B cell (primary cell): ENCODE measurements at places on chromosomes 2 and 18.
A peak's percentile ranks its signal among the peaks of the same experiment; 100 is the strongest.

DNA sequence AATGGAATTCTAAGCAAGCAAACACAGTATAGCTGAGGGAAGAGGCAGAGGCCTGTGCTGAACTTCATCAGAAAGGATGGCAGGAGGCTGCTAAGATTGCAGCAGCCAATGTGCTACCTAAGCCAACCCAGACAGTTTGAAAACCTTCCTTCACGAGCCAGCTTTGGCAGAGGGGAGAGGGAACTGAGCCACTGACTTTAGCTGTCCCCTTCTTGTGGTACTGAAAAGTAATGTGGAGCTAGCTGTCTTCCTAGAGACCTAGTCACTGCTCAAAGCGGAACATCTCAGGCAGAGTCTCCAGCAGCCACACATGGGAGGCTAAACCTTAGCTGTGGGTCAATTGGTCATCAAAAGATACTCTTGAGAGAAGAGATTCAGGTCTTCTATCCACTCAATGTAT, 419.0 kb downstream of the FBXO15 start:
- H3K36me3 ChIP-seq: no peaks in the 10 kb centered on the region
- H3K4me1 ChIP-seq: no peaks in the 10 kb centered on the region
- no peak overlapping the region for H3K27ac ChIP-seq
- DNase-seq: no peak
- no peaks in the 10 kb centered on the region for H3K27me3 ChIP-seq
- H3K4me3 ChIP-seq: no peak overlapping the region

DNA sequence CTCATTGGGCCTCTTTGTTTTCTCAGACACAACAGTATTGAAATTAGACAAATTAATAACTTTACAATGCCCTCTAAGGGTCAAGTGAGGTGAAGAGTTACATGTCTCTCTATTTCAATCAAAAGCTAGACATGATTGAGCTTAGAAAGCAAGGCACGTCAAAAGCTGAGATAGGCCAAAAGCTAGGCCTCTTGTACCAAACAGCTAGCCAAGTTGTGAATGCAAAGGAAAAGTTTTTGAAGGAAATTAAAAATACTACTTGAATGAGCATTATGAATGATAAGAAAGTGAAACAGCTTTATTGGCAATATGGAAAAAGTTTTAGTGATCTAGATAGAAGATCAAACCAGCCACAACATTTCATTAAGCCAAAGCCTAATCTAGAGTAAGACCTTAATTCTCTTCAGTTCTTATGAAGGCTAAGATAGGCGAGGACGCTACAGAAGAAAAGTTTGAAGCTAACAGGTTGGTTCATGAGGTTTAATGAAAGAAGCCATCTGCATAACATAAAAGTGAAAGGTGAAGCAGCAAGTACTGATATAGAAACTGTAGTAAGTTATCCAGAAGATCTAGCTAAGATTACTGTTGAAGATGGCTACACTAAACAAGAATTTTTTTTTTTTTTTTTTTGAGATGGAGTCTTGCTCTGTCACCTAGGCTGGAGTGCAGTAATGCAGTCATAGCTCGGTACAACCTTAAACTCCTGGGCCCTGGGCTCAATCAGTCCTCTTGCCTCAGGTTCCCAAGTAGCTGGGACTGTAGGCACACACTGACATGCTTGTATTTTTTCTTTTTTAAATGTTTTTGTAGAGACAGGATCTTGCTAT, 65.5 kb downstream of the FAM117B start:
- H3K36me3 ChIP-seq: no peaks in the 10 kb centered on the region
- H3K27ac ChIP-seq: peak overlapping the region; percentile 19
- peaks cover 13% of the 10 kb centered on the region for H3K4me1 ChIP-seq
- H3K4me3 ChIP-seq: no peak overlapping the region

- H3K27ac ChIP-seq: no peak overlapping the region
- no peaks in the 10 kb centered on the region for H3K4me1 ChIP-seq
- peaks cover 34% of the 10 kb centered on the region for H3K27me3 ChIP-seq
- H3K4me3 ChIP-seq: no peak overlapping the region
Measured at GRCh38 chr2:1593371-1594122, 150.8 kb downstream of the PXDN start.

- no peak for DNase-seq
- H3K4me3 ChIP-seq: no peak overlapping the region
- H3K4me1 ChIP-seq: peaks cover 54% of the 10 kb centered on the region
- H3K36me3 ChIP-seq: no peaks in the 10 kb centered on the region
Measured at GRCh38 chr18:9712130-9712577, 4.1 kb downstream of the RAB31 start.

DNA sequence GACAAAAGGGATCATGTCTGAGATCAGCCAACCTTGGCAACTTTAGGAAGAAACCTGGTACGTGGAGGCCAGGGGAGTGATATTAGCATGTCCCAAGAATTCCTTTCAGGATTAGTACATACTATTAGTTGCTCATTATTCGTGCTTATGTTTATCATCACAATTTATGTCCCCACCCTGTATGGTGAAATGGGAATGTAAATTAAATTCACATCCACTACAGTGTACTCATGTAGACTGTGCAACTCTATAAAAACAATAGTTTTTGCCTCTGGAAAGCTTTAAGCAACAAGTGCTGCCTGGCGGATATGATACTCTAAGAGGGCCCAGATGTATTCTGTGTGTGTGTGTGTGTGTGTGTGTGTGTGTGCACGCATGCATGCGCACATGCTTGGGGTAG, 110.7 kb downstream of the GALNT14 start:
- H3K4me1 ChIP-seq: no peaks in the 10 kb centered on the region
- H3K4me3 ChIP-seq: no peak overlapping the region
- no peak overlapping the region for H3K27ac ChIP-seq
- no peaks in the 10 kb centered on the region for H3K36me3 ChIP-seq
- no peak for DNase-seq

DNA sequence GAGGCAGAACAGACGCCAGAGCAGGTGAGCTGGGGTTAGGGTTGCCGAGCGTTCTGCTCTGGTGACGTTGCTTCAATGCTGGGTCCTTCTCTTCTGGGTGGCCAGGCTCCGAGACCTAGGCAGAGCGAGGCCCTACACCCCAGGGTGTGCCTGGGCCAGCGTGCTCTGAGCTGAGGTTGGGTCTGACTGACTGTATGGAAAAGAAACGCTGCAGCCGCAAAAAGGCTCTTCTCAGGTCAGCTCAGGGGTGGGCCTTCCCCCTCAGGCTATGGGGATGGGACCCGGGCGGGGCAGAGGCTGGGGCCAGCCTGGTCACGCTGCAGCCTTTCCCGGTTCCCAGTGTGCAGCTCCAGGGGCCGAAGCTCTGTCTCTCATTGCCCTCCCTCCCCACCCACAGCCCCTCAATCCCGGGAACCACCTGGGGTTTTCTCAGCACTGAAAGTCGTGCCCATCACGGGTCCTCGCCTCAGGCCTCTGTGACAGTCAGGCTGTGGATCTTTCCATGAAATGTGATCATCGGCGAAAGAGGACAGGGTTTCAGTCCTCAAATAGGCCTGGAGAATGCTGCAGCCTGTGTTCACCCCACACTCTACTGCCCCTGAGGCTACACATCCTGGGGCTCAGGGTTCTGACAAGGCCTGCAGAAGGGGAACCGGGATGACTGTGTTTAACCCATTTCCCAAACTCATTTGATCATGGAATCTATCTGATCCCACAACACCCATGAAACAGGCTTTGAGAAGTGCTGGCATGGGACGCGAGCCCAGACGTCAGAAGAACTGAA, 19.4 kb downstream of the CYP26B1 start:
- no peak overlapping the region for H3K4me3 ChIP-seq
- no peak for DNase-seq
- H3K4me1 ChIP-seq: no peaks in the 10 kb centered on the region
- no peaks in the 10 kb centered on the region for H3K36me3 ChIP-seq
- no peaks in the 10 kb centered on the region for H3K27me3 ChIP-seq
- H3K27ac ChIP-seq: no peak overlapping the region

GRCh38 chr2:109558076-109558882, 55.5 kb downstream of the SEPTIN10 start:
- H3K27me3 ChIP-seq: no peaks in the 10 kb centered on the region
- no peak overlapping the region for H3K4me3 ChIP-seq
- H3K4me1 ChIP-seq: no peaks in the 10 kb centered on the region
- H3K36me3 ChIP-seq: no peaks in the 10 kb centered on the region
- no peak for DNase-seq
- no peak overlapping the region for H3K27ac ChIP-seq

DNA sequence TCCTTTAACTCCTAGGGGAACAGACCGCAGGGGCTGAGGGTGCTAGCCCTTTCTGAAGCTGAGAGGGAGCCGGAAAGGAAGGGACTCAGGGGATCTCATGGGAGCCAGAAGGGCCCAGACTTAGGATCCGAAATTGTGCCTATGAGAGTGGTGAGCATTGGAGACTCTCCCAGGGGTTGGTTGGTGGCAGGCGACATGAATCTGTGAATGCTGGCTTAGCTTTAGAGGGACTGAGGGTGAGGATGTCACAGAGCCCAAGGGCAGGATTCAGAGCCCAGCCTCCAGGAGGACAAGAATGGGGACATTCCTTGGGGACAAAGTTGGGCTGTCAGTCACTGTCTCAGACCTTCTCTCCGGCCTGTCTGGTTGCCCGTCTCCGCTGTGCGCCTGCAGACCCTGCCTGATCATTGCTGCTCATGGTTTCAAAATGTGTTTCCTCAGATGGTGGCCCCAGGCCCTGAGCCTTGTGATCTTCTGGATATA, 17.5 kb downstream of the GNLY start:
- peaks cover 9% of the 10 kb centered on the region for H3K4me1 ChIP-seq
- H3K27me3 ChIP-seq: peaks cover 3% of the 10 kb centered on the region
- DNase-seq: no peak
- no peaks in the 10 kb centered on the region for H3K36me3 ChIP-seq
- H3K4me3 ChIP-seq: no peak overlapping the region
- no peak overlapping the region for H3K27ac ChIP-seq

DNA sequence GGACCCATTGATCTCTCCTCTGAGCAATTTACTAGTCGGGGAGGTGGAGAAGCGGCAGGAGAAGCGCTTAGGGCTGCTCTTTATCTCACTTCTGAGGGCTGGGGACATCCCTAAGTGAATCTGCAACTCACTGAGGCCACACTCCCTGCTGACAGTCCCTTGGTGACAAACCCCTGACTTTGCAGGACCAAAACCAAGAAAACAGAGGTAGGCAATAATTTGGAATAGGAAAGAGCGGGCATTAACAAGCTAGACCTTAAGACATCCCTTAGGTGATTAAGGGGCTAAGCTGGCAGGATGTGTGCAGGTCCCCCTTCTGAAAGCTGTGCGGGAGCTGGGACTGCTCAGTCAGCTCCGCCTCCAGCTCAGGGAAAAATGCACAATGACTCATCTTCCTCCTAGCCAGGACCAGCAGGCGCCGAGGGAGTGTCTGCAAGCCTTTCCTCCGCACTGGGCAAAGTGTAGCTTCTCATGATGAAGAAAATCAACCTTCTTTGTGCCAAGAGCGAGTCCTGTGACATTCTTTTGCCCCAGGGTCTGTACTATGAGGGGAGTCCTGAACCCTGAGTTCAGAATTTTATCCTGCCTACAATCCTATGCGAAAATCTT, 63.3 kb downstream of the BOD1L2 start:
- peaks cover 4% of the 10 kb centered on the region for H3K4me1 ChIP-seq
- peaks cover 11% of the 10 kb centered on the region for H3K27me3 ChIP-seq
- H3K27ac ChIP-seq: no peak overlapping the region
- H3K4me3 ChIP-seq: no peak overlapping the region
- H3K36me3 ChIP-seq: no peaks in the 10 kb centered on the region

DNA sequence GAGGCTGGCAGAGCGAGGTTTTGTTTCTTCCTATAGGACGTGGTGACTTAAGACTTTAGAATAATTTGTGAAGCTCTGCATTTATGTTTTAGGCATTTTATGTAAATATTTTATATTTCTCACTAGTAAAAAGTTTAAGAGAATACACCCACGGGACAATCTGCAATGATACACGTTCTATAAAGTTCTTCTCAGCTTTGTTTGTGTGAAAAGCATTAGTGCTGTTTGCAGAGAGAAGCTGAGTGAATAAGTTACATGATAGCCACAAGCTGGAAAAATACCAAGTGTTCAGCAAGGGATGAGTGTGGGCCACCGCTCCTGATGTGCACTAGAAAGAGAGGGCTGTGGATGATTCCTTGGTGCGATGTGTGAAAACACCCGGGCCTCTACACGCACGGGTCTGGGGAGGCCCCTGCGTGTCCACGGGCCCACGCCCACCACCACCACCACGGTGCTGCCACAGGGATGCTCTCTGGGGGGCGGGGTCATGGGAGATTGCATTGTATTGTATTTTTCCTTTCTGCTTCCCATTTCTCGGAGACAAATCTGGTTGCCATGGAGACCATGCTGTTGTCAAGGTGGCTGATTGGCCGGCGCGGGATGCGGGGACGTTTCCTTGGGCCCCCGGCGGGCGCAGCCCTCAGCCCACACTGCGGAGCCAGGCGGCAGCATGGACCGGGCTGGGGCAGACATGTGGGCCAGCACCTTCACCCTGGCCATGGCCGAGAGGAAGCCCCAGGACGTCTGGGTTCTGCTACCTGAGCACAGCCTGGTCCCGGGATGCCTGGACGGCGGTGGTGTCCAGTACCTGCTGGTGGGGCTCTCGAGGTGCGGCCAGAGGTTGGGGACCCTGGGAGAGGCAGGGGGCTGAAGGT, at the start of gene RTP5:
Gene RTP5, plus strand, starts transcription at position 643 of the 875 bp plus-strand sequence. Its CDS starts 28 bp downstream, at position 671.
- DNase-seq: no peak
- H3K36me3 ChIP-seq: no peaks in the 10 kb centered on the region
- H3K4me3 ChIP-seq: no peak within 1 kb of the TSS

GRCh38 chr2:148342086-148342485, 302.5 kb upstream of the EPC2 start:
- no peak overlapping the region for H3K4me3 ChIP-seq
- no peaks in the 10 kb centered on the region for H3K4me1 ChIP-seq
- no peaks in the 10 kb centered on the region for H3K27me3 ChIP-seq
- H3K27ac ChIP-seq: no peak overlapping the region
- H3K36me3 ChIP-seq: peaks cover 6% of the 10 kb centered on the region
- DNase-seq: no peak

- no peak overlapping the region for H3K27ac ChIP-seq
- no peaks in the 10 kb centered on the region for H3K36me3 ChIP-seq
- peaks cover 3% of the 10 kb centered on the region for H3K27me3 ChIP-seq
- no peak for DNase-seq
Measured at GRCh38 chr2:113068249-113068648, 479 bp downstream of the IL1F10 start.

GRCh38 chr2:116733699-116734098, 1080.8 kb upstream of the DDX18 start:
- no peaks in the 10 kb centered on the region for H3K27me3 ChIP-seq
- no peaks in the 10 kb centered on the region for H3K4me1 ChIP-seq
- DNase-seq: no peak
- no peak overlapping the region for H3K4me3 ChIP-seq

DNA sequence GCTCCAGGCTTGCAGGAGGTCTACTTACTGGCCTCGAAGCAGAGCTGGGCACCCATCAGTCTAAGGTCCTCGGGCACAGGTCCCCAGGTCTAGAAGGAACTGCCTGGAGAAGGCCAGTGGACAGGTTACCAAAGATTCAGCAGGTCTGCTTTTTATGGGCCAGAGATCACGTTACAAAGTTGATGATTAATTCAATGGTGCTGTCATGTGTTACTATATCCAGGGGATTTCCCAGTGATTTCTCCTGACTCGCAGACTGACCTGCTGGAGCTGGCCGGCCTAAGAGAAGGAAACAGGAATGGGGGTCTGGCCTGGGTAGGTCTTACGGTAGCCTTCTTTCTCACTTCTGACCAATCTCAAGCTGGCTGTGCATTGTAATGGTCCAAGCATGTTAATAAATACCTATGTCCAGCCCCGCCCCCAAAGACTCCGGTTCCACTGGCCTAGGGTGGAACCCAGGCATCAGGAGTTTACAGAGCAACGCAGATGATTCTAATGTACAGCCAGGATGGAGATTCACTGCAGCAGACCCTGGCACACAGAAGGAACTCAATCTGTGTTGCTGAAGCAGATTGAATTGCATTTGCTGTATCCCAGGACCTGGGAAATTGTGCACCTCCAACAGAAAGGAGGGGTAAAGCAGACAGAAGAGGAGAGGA, at the start of gene NEURL3:
Gene NEURL3, minus strand, starts transcription at position 127 of the 659 bp plus-strand sequence. Its CDS starts 71 bp downstream, at position 56.
- no peak within 1 kb of the TSS for H3K27ac ChIP-seq
- no peak within 1 kb of the TSS for H3K4me3 ChIP-seq
- no peaks in the 10 kb centered on the region for H3K27me3 ChIP-seq
- no peak for DNase-seq
